ENCODE measurements at places on chromosomes 5 and 9.

- DNase-seq: no peak
Observed at GRCh38 chr9:77935211-77935610, 96.4 kb downstream of the GNAQ start.

DNA sequence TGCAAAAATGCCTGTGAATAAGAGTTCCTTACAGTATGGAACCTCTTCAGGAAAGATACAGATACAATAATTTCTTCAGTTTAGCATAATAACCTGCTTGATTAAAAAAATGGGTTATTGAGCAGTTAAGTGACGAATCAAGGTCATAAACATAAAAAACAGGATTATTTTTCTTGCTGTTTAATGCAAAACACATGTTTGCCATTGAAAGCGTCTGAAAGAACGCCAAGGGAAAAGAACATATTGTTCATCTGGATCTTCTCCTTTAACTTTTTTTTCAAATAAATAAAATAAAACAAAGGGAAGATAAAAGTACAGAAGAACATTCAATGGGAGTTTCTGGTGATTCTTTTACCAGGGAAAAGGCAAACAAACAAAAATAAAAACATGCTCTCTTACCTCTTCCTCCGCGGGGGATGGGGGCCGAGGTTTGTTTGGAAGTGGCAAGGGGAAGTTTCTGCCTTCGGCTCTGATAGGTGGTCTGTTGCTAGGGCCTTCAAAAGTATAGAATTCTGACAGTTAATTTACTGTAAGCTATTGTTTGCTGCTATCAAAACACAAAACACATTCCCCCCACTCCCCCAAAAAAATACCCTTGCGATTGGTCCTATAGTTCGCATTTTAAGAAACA, 20.1 kb downstream of the C5orf58 start:
- no peak for DNase-seq

GRCh38 chr9:84955971-84956370, 286.4 kb downstream of the NTRK2 start:
- no peak for DNase-seq

DNA sequence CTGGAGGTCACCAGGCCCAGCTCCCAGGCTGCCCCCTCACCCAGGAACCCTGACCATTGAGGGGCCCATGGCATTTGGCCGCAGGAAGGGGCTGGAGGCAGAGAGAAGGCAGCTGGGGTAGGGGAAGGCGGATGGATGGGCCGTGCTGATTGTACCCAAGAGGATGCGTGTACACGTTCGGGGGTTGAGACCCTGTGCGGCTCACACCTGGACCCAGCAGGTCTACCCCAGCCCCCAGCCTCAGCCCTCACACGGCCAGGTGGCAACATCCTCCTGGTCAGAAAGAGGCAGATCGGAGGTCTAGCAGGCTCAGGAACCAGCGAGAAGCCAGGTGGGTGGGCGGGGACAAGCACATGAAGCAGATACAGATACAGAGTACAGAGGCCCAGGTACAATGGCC, 33.7 kb downstream of the NACC2 start:
- no peak for DNase-seq

DNA sequence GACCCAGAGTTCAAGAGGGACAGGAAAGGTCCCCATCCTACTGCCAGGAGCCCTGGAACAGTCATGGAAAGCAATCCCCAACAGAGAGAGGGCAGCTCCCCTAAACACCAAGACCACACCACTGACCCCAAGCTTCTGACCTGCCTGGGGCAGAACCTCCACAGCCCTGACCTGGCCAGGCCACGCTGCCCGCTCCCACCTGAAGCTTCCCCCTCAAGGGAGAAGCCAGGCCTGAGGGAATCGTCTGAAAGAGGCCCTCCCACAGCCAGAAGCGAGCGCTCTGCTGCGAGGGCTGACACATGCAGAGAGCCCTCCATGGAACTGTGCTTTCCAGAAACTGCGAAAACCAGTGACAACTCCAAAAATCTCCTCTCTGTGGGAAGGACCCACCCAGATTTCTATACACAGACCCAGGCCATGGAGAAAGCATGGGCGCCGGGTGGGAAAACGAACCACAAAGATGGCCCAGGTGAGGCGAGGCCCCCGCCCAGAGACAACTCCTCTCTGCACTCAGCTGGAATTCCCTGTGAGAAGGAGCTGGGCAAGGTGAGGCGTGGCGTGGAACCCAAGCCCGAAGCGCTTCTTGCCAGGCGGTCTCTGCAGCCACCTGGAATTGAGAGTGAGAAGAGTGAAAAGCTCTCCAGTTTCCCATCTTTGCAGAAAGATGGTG, 31.6 kb downstream of the CD180 start:
- DNase-seq: no peak

DNA sequence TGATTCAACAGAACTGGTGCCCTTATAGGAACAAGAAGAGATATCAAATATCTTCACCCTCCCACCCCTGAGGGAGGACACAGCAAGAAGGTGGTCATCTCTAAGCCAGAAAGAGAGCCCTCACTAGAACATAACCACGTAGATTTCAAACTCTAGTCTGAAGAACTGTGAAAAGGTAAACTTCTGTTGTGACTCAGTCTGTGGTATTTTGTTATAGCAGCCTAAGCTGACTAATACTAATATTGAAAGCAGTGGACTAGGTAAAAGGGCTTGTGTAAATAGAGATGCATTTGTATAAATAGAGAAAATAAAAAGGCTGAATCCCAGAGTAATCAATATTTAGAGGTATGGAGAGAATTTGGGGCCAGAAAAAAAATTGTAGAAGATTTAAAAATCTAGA, 157.6 kb upstream of the CCNH start:
- DNase-seq: no peak

GRCh38 chr5:133408322-133408721, 204.0 kb downstream of the FSTL4 start:
- no peak for DNase-seq

DNA sequence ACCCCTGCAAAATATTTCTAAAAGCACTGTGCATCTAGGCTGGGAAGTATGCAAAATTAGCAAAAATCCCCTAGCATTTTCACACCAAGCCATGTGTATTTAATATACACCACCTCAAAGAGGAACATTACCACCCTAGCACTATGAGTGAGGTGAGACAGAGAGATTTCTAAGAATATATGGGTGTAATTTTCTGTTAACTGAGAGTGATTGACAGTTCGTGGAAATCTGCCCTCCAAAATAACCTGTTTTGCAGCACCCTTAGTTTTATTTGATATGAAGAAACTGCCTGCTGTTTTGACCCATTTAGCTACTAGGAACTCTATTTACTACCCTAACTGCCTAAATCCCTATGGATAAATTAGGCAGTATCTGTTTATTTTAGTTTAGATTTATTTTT, 64.2 kb upstream of the CDKN2B start:
- no peak for DNase-seq

DNA sequence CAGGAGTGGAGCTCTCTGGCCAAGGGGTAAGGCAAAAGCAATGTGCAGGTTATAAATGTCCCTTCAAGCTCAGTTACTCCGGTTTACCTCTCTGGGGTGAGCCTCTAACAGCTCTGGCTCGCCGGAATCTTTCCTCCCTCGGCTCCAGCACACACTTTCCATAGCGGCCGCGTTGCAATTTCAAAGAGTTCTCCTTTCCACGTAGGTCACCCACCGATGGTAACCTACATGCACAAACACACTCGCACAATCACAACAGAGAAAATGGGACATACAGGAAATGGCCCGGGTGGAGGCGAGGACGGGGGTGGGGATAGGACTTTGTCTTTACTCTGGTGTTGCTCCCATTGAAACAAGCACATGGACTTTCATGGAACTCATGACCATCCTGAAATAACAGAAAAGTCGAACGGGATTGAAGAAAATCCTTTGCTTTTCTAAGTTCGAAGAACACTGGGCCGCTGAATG, 1.2 kb downstream of the LHFPL2 start:
- peak; percentile 24 for DNase-seq

DNA sequence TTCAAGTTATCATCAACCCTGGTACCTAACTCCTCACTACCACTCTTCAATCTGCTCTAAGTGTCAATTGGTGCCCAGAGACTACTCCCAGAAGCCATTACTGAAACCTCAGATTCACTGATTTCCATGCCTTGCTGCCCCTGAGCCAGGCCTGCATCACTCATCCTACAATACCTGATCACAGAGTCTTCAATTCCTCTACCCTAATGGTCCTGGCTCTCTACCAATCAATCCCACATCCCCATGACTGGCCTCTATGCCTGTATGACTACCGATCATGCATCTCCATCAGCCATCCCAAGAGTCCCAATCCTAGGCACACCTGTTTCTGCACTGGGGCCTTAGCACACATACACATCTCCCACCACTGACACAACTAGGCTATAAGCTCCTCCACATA, 2.5 kb downstream of the ZNF484 start:
- no peak for DNase-seq

DNA sequence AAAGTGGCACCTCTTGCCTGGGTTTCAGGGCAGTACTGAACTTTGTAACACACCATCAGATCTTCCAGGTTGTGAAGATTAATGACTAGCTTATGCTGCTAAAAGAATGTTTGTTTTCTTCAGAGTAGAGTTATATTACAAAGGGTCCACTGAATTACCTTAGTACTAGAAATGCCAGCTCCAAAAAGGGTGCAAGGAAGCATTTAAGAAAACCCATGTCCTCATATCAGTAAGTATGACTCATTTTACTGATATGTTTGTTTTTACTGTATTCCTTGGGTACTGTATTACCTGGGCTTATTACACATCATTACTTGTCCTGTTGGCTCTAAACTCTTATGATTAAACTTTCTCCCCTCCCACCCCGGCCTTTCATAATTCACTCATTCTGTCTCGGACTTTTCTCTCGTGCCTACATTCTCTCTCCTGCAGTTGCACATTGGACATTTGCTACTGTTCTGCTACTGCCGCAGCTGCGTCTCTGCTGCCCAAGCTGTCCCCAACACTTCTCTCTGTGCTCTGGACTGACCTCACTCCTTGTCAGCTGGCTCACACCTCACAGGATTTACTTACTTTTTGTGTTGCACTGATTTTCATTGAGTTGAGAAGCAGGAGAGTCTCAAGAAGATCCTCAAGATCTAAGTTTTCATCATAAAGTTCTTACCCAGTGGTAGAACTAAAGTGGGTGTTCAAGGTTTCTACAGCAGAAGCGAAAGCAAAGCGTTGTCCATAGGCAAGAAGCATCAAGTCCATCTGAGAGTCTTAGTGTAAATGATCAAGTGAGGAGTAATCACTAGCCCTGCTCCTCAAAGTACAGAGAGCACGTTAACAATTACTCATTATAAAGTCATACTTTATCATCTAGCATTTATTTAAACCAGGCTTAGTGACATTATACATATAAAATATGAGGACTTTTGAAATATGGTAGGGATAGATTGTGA, 53.2 kb upstream of the C9orf72 start:
- DNase-seq: peak; percentile 93

DNA sequence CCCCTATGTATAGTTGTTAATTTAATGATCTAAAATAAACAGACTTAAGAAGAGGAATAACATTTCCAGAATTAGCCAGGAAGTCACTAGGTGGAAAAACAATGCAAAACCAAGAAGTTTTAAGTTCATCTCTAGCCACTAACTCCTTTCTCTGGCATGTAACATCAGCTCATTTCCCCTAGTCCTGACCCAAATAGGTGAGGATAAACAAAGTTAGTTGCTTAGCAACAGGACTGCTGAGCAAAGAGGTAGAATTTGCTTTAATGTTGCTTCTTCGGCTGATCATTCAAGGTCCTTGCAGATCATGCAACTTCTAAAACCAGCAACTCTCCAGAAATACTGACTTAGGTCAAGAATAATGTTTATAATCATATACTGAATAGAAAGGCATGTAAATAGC, 675.8 kb downstream of the CETN3 start:
- DNase-seq: no peak

DNA sequence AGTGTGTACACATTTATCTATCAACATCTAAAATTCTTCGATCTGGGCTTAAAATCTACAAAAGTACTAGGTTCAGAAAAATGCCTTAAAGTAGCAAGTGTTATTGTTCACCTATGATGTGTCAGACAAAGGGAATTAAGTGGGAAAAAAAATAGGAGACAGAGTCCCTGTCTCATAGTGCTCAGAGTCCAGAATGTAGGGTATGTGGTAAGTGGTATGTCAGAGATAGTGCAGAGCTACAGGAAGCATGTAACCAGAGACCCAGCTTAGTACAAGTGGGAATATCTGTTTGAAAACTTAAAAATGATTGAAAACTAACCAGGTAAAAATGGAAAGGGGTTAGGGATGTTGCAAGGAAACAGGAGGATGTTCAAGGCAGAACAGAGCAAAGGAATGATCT, 482.8 kb downstream of the ELAVL2 start:
- no peak for DNase-seq

DNA sequence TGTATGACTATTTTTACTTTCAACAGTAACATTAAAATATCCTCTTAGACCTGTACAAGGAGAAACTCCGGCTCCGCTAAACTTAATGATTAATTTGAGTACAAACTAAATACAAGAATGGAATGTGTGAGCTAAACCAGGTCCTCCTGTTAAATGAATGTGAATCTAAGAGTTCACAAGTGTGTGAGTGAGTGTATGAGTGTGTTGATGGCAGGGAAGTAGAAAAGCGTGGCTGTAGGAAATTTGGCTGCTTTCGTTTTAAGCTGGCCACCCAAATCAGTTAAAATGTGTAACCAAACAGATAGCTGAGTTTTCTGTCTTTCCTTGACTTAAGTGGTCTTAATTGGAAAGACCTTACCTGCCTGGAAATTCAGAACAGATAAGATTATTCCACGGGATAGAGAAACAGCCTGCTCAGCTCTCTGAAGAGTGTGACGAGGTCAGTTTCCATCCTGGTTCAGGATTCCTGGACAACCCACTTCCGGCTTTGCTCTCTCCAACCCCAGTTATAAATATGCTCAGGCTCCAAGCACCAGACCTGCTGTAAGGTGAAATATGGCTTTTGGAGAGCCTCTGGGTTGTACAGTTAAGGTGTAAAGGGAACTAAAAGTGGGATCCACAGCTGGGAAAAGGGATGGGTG, 908.6 kb upstream of the EDIL3 start:
- DNase-seq: peak; percentile 38

DNA sequence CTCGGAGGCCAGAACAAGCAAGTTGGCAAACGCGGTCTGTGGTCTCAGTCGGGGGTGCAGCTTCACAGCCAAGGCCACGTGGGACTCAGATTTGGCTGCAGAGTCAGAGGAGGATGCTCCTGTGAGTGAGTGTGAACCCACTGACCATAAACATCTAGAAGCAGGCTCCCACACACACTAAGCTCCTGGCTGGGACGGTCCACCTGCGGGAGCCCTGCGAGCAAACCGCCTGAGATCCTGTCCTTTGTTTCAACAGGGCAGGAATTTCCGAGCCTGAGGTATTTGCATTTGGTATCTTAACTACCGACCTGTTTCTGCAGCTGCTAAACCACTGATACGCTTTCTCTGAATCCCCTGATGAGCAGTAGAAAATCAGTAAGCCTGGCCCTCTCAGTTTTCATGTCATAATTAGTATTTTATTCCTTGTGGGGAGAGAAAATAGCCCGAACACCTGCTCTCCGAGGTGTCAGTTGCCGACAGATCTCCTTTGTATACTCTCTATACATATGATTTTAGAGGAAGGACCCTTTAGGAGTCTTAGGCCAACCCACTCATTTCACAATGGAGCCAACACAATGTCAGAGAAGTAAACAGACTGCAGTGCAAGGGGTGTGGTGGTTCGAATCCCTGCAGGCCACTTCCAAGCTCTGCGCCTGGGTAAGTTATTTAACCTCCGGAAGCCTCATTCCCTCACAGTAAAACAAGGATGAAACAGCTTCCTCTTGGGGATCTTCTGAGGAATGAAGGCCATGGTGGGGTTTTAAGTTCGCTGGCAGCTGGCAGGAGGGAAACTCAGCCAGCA, 40.9 kb upstream of the PWWP2A start:
- DNase-seq: no peak

- DNase-seq: no peak
Observed at GRCh38 chr9:131641618-131642495, 96.5 kb downstream of the PRRT1B start.

All from bronchial epithelial cell (primary cell).